Pons (tissue), 1 donor: ENCODE measurements at places on chromosomes 7 and 10.

- peak; percentile 18 for DNase-seq
Measured at GRCh38 chr7:85191383-85191782, 4.5 kb upstream of the SEMA3D start.

DNA sequence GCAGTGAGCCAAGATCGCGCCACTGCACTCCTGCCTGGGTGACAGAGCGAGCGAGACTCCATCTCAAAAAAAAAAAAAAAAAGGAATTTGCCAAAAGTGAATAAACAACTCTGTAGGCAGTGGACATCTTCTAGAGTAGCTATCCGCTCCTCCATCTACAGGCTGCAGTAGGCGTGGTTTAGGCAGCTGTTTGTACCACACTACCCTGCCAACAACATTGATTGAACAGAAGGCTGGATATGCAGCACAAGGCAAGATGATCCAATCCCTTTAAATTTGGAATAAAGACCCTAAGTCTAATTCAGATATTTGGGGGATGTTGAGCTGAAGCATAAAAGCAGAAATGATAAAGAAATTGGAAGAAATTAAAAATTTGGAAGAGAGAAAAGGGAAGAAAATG, 141.6 kb downstream of the TES start:
- DNase-seq = no peak

- DNase-seq = peak; percentile 34
Measured at GRCh38 chr10:30000802-30001571, 58.4 kb downstream of the JCAD start.

GRCh38 chr10:51366044-51366443, 291.8 kb downstream of the PRKG1 start:
- DNase-seq = no peak

GRCh38 chr7:69367780-69368179, 230.5 kb upstream of the AUTS2 start:
- DNase-seq = no peak

DNA sequence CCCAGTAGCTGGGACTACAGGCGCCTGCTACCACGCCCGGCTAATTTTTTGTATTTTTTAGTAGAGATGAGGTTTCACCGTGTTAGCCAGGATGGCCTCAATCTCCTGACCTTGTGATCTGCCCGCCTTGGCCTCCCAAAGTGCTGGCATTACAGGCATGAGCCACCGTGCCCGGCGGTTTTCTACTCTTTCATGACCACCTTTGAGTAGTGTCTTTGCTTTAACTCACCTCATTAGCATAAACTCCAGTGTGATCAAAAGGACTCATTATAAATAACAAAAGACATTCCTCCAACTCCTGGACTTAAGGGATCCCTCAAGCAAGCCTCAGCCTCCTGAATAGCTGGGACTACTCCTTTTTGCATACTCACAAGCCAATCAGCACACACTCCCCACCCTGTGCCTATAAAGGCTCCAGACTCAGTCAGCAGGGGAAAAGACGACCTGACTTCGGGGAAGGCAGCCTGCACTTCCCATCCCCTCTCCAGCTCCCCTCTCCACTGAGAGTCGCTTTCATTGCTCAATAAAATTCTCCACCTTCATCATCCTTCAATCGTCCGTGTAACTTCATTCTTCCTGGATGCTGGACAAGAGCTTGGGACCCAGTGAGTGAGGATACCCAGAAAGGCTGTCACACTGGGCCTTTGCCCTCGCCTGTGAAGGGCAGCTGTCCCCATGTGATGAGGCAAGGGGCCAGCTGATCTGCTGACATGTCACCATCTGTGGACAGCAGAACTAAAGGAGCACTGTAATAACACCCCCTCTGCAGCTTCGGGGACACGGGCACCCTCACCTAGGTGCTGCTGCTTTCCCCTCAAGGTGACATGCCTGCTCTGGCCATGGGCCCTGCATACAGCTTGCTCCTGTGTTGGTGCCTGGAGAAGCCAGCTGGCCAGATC, 35.0 kb upstream of the EIF4H start:
- DNase-seq = peak; percentile 2

- no peak for DNase-seq
Measured at GRCh38 chr10:78726171-78726570, 342.6 kb upstream of the ZMIZ1 start.

DNA sequence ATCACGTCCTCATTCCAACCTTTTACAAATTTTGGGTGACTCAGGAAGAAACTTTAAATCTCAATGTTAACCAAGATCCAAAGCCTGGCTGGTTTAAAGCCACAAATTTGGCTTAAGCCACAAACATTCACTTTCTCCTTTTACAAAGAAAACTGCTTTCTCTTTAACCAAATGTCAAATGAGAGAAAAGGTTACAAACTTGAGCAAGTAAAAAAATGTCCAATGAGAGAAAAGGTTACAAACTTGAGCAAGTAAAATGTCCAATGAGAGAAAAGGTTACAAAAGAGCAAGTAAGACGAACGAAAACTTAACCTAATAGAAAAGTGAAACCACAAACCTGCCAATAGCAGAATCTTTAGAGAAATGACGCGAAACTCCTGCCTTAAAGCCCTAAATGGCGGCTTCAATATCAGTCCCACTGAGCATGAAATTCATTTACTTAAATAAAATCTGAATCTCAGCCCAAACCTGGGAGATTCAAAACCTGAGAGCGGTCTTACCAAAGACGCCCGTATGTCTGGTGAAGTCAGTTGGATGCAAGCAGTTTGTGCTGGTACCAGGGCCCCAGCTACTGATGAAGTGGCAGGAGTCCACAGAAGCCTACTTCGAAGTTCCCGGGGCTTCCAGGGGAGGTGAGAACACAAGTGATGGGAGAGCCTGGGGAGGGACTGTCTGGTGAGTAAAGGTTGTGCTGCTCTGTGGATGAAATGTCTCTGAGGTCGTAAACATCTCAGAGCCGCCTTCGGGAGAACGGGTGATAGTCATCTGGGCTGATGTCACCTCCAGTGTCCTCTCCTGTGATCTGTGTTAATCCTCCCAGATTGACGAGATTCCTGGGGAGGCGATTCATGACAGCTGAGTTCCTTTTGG, 74.6 kb downstream of the PAXIP1 start:
- peak; percentile 96 for DNase-seq
